ENCODE measurements at places on chromosomes 1 and 21.

DNA sequence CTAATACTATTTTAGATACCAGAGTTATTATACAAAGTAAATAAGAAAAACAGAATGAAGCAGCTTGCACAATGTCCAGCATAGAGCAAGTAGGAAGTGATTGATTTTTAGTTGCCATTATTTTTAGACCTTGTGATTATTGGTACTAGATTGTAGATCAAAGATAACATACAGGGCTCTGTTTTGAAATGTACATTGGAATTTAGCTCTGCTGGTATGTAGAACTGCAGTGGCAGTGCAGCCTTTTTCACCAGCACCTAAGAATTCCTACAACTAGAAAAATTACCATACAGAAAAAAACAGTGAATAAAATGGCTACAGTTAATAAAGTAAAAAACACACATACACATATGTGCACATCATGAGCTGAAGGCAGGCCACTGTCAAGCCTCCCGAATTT lies 32.2 kb upstream of the ABCA4 start:
- no peak for DNase-seq

DNA sequence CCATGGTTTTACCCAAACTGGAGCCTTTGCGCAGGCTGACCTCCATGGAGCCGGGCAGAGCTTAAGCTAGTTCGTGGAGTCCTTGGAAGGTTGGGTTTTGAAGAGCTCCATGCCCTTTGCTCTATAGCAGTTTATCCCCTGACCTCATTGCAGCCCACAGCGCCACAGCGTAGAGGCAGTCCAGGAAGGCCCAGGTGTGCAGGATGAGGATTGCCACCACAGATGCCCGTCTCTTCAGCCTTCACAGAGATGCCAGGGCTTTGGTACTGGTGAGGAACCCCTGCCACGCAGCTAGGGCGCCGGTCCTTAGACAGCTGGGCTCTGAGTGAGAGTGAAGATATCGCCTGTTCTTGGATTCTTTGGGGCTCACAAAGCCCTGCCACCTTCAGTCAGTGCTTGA lies 138.6 kb downstream of the PEX14 start:
- no peak for DNase-seq

DNA sequence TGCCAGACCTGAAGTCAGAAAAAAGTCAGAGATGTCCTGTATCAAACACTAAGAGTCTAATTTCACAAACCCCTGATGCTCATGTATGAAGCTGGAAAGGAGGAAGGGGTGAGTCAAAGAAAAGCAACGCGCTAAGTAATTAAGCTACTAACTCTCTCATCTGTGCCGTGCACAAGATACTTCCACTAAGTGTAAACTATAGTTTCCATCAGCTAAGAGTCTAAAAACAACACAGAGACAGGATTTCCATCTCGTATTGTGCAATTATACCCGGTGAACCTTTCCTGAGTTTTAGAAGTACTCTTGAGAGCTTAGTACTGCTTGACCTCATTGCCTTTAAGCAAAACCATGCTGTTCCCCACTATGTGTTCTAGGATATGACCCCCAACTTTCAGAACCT lies 19.0 kb downstream of the DNALI1 start:
- no peak for DNase-seq

DNA sequence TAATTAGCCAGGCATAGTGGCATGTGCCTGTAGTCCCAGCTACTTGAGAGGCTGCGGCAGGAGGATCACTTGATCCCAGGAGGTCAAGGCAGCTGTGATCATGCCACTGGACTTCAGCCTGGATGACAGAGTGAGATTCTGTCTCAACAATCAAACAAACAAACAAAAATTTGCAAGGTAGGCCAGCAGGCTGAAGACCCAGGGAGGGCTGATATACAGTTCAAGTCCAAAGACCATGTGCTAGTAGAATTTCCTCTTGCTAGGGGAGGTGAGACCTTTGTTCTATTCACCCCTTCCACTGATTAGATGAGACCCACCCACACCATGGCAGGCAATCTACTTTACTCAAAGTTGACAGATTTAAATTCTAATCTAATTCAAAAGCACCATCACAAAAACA lies 31.2 kb upstream of the CNN3 start:
- no peak for DNase-seq

GRCh38 chr1:109617291-109617801 lies 2.1 kb downstream of the GNAT2 start:
- DNase-seq = peak; percentile 78

- DNase-seq = no peak
These were observed 8.9 kb downstream of the CITED4 start for GRCh38 chr1:40853113-40853884.
